NCI-H187 (cell line): ENCODE measurements at places on chromosomes 7 and 10.

- DNase-seq: no peak
Observed at GRCh38 chr7:30717181-30717580, 34.8 kb upstream of the INMT start.

GRCh38 chr10:52678611-52679010 is 94.0 kb downstream of the MBL2 start:
- DNase-seq: no peak

DNA sequence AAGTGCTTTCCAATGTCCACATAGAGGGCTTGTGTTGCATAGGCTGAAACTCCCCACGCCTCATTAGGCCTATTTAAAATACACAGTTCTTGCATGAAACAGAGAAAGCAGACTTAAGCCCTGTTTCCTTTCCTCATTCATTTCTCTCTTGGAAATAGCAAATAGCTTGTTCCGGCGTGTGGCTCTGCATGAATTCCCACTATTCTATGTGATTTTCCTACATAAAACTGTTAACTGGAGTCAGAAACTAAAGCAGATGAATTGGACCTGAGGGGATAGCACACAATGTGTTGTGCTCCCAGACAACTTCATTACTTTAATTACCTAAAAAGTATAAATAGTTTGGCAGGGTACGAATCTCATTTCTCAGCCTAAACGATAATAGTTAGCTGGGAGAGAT is 981.5 kb downstream of the SORCS1 start:
- DNase-seq: no peak

DNA sequence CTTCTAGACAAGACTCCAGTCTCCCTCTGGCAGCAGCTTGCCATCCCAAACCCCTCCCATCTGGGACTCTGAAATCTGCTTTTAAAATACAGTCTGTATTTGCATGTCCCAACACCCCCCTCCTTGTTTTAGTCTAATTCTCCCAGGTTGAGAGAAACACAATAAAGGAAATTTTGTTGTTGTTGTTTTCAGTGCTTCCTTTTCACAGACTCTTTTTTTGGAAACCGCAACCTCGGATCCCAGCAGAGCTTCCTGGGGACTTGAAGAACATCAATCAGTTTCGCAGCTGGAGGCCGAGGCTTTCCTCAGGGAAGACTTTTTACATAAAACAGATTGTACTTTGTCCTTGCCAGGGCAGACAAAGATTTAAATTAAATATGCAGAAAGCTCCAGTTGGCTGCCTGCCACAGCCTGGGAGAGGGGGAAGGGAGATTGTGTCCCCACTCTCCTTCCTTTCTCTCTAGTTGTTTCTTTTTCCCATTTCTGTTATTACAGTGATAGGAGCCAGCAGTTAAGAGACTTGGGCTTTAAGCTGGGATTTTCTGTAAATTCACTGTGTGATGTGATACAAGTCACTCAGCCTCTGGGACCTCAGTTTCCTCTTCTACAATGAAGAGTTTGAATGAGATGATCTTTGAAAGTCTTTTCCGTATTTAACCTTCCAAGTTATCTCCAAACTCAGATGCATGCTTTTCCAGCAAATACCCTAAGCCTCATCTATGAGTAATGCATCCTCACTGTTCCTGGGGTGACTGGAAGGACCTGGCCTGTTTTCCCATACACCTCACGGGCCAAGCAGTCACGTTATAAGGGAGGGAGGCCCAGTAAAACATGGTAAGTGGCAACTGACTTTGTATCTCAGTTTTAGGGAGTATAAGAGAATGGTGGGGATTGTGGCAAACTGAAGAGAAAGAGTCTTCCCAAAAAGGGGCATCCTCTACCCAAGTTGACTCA is 192.3 kb downstream of the REEP3 start:
- peak; percentile 26 for DNase-seq

- DNase-seq: no peak
Observed at GRCh38 chr10:98269435-98269912, 1.5 kb upstream of the LOXL4 start.

- no peak for DNase-seq
Observed at GRCh38 chr10:113322843-113323242, 230.0 kb upstream of the HABP2 start.
